NCI-H146 (cell line): ENCODE measurements at places on chromosomes 11 and 22.

DNA sequence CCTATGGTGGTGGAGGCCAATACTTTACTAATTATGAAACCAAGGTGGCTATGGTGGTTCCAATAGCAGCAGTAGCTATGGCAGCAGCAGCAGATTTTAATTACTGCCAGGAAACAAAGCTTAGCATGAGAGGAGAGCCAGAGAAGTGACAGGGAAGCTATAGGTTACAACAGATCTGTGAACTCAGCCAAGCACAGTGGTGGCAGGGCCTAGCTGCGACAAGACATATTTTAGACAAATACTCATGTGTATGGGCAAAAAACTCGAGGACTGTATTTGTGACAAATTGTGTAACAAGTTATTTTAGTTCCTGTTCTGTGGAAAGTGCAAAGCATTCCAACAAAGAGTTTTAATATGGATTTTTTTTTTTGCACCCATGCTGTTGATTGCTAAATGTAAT is 42.6 kb downstream of the PGM2L1 start:
- DNase-seq: no peak

GRCh38 chr11:66845143-66845875 is 2.1 kb downstream of the RCE1 start:
- DNase-seq: no peak

GRCh38 chr11:16806791-16807190 is 68.3 kb downstream of the C11orf58 start:
- DNase-seq: no peak

- DNase-seq: no peak
Measured at GRCh38 chr11:57792870-57793269, 31.3 kb downstream of the CTNND1 start.

DNA sequence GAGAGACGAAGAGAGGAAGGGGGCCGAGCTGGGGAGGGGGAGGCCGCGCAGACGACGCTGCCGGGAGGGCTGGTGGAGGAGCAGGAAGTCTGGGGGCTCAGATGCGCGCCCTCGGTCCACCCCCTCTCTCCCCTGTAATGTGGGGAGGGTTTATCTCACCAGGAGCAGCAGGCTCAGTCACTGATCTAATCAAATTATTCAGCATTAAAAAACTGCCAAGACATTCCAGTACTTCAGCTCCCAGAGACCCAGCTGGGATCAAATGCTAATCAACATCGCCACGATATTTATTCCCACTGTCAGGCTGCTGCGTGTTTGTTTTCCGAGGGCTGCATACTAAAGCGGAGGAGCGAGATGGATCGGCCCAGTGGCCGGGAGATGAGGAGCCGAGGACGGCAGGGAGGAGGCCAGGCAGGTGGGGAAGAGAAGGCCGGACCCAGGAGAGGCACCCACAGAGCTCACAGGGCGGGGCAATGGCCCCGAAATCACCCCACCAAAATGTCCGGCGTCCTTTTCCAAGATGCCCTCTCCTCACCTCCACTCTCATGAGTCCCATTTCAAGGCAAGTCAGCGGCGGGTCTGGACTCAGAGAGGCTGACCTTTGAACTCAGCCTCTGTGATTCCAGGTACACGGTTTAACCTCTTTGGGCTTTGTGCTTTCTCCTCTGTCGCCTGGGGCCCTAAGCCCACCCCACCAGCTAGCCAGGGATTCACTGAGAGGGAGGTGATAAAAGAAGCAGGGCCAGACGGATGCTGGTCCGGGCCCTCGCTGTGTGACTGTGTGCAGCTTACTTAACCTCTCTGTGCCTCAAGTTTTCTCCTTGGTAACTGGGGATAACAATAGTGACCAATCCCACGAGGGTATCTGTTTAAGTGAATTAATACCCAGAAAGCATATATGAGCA is 502.1 kb downstream of the MN1 start:
- no peak for DNase-seq

- no peak for DNase-seq
Measured at GRCh38 chr11:44359162-44359561, 49.2 kb upstream of the ALX4 start.
